ENCODE measurements at places on chromosomes 2 and 18.

DNA sequence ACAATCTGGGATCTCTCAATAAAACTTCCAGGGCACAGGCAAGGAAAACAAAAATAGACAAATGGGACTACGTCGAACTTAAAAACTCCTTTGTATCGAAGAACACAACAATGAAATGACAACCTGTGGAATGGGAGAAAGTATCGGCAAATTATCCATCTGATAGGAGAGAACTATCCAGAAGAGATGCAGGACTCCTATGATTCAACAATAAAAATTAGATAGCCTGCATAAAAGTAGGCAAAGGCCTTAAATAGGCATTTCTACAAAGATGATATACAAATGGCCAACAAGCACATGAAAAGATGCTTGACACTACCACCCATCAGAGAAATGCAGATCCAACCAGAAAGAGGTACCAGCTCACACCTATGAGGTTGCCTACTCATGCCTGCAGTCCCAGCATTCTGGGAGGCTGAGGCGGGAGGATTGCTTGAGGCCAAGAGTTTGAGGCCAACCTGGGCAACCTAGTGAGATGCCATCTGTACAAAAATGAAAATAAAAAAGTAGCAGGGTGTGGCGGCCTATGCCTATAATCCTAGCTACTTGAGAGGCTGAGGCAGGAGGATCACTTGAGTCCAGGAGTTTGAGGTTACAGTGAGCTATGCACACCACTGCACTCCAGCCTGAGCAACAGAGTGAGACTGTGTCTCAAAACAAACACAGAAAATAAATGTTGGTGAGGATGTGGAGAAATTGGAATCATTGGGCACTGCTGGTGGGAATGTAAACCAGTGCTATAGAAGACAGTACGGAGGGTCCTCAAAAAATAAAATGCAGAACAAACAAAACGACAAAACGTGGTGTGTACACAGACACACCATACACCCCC lies 21.6 kb downstream of the TWIST2 start:
- DNase-seq, result no peak

- no peak for DNase-seq
Measured at GRCh38 chr2:234768608-234769196, 183.1 kb upstream of the SH3BP4 start.

GRCh38 chr2:174690026-174690425 lies 74.2 kb downstream of the CHRNA1 start:
- no peak for DNase-seq

DNA sequence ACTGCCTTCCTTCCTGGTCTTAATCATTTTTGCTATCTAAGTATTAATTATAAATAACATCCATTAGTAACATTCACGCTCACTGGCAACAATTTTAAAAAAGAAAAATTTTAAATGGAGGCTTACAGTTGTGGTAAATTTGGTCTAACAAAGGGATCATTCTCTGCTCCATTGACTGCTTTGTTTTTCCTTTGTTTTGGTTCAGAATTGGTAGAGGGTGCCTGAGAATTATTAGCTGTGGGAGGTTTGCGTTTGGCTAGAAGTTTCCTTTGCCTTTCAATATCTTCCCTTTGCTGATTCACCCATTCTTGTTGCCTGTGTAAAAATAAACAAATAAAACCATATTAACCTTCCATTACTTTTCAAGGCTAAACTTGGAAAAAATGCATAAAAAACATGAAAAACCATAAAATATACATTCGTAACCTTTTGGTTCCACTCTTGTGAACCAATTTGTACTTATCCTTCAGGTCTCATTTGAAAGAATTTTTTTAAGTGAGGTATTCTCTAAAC lies 114.6 kb downstream of the TLK1 start:
- DNase-seq, result no peak

GRCh38 chr2:171244970-171245782 lies 84.5 kb upstream of the TLK1 start:
- no peak for DNase-seq

DNA sequence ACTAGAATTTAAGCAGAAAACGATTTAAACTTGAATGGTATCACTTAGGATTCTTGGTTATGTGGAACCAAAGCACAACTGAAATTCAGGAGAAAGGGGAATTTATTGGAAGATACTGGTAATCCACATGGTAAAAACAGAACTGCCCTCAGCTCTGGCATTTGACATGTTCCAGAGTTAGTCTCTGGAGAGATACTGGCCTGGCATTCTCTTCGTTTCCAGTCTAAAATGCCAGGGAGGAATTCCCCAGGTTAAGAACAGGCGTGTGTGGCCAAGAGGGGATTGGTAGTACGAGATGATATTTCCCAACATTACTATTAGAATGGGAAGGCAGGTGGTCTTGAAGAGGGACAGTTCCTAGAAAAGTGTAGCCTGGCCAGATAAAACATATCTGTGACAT lies 68.5 kb upstream of the TXNDC2 start:
- no peak for DNase-seq

DNA sequence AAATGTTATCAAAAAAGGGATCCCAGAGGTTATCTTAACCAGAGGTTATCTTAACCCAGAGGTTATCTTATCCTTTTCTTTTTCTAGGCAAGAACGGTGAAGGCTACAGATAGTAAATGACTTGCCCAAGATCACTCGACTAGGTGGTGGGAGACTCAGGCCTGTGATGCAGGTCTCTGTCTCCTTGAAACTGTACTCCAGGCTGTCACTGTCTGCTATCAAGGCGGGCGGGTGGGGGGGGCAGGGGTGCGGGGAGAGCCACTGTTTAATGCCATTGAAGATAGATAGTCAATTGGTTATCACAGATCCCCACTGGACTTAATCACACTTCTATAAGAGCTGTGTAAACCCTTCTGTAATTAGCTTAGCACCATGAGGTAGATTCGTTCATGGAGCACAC lies 315.9 kb upstream of the TCF4 start:
- DNase-seq, result no peak

Measured in NCI-H510A (cell line).